NCI-H1436 treated with DMSO at 0.1 percent for 48 hours (cell line): ENCODE measurements at places on chromosomes 7 and 10.

GRCh38 chr10:124250506-124250905 lies 157.1 kb upstream of the CHST15 start:
- DNase-seq = peak; percentile 88

GRCh38 chr10:70699659-70700174 lies 27.4 kb downstream of the ADAMTS14 start:
- no peak for DNase-seq

GRCh38 chr10:24343686-24344085 lies 134.7 kb downstream of the KIAA1217 start:
- DNase-seq = no peak

- DNase-seq = no peak
These were observed 59.8 kb downstream of the ARID5B start for GRCh38 chr10:61961278-61961677.

DNA sequence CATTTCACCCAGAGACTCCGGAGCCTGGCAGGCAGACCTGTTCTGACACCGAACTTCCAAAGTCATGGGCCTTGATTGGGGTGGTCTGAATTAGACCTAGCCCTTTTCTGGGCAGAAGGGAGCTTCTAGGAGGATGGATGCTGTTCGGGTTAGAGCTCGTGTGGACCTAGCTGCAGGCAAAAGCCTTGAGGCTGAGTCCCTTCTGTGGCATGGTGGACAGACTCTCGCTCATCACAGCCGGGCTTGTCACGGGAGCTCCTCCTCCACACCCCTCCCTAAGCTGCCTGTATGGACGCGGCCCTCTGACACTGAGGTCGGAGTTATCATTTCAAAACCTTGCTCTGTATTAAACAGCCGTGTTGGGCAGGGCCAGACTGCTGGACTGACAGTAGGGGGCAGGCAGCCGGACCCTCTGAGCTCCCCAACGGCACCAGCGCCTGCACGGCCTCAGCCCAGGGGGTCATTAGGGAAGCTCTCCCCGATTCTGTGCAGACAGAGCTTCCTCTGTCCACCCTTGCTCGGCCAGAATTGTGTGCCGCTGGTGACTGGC lies 2.2 kb downstream of the IRF5 start:
- no peak for DNase-seq

- peak; percentile 4 for DNase-seq
These were observed 88.4 kb downstream of the BEND7 start for GRCh38 chr10:13440185-13441061.

GRCh38 chr10:119750391-119751230 lies 24.8 kb downstream of the INPP5F start:
- peak; percentile 4 for DNase-seq

DNA sequence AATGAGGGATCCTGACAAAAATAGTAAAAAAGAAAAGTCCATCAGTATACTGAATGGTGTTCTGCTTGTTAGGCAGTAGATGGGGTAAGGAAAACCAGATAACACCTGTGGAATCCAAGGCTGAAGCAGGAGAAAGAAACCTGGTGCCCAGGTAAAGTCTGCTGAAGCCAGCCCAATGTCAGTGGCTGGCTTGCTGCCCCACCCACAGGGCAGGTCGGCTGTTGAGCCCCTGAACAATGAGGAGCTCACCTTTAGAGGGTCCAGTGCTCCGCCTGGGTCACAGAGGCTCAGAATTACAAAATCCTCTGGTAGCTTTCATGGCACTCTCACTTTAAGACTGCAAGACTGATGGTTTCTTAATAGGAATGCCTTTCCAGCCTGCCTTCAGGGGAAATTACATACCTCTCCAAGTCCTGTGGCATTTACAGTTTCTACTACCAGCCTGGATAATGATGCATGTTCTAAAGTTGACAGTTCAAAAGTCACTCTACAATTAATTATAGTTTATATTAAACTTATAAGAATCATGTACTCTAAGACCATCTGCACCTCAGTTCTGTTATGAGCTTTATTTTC lies 23.8 kb downstream of the DHX32 start:
- DNase-seq = no peak

DNA sequence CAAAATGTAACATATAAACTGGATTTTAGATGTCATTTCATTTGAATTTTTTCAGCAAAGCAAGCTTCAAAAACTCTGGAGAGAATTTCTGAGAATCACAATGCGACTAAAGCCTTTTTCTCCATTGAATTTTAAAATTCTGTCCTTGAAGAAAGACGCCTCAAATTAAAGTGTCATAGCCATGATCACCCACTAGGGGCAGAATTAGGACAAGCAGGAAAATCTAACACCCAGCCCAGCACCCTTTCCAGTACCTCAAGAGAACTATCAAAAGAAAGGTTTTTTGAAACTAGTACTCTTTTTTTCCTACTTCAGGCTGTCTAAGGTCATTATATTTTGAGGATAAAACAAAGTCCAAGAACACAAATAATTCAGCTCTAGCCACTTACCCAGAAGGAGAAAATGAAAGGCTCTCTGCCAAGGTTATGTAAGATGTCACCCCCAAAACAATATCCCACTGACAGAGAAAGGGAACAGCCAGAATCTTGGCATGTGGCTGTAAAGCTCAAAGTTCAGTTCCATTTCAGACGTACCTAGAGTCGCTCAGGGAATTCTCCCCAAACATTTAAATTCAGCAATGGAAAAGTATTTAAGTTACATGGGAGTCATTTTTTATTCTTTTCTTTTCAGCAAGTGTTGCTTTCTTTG lies 299.4 kb downstream of the SNX13 start:
- no peak for DNase-seq

- DNase-seq = no peak
These were observed 108.4 kb upstream of the PALS2 start for GRCh38 chr7:24464861-24465260.

GRCh38 chr10:121244818-121245217 lies 353.4 kb downstream of the FGFR2 start:
- DNase-seq = no peak

DNA sequence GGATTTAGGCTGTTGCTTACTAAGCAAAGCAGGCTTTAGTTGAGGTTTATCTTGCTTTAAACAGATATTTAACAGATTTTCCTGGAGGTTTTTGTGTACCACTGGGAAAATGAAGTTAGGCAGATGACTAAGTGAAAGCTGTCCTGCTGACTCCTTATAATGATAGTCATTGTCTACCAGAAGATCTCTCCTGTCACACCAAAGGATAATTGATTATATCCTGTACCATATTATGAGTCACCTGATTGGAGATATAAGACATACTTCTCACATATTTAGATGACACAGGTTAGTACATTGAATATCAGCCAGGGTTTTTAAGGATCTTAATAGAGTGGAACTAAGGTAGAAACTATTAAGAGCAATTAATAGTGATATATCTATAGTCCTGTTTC lies 68.4 kb downstream of the PTEN start:
- no peak for DNase-seq

- no peak for DNase-seq
These were observed 697.5 kb downstream of the INHBA start for GRCh38 chr7:41005374-41005901.

DNA sequence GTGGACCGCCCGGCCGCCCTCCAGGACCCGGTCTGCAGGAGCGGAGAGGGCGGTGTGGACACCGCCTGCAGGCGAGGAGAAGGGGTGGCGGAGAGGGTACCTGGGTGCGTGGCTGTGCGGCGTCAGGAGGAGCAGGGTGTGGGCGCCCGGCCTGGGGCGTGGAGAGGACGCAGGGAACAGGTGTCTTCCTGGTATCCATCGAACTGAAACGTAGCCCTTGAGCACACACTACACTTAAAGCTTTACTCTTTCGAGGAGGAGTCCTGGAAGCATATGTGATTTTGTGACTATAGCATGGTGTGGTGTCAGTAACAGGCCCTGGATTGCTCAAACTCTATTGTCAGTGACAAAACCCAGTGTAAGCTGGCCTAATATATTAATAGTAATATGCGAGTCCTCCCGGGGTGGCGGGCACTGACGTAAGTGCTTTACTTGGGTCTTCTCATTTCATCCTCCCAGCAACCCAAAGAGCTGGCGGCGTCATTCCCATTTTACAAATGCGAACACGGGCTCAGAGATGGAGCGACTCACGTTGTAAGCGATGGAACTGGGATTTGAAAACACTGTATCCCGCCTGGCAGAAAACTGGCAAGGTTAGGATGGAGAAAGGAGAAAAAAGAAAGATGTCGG lies 508 bp upstream of the TECPR1 start:
- DNase-seq = no peak
